SIG-M5 (cell line): ENCODE measurements at places on chromosomes 5 and 9.

- DNase-seq, result no peak
These were observed 60.9 kb upstream of the GDNF start for GRCh38 chr5:37900692-37901091.

GRCh38 chr9:108410161-108410560 is 445.6 kb downstream of the ACTL7B start:
- DNase-seq, result no peak

GRCh38 chr9:96242811-96243210 is 59.2 kb downstream of the HSD17B3 start:
- no peak for DNase-seq

- no peak for DNase-seq
These were observed 369.7 kb downstream of the CDK5RAP2 start for GRCh38 chr9:120210274-120210673.

- no peak for DNase-seq
These were observed 84.3 kb downstream of the GALNT10 start for GRCh38 chr5:154274828-154275185.

DNA sequence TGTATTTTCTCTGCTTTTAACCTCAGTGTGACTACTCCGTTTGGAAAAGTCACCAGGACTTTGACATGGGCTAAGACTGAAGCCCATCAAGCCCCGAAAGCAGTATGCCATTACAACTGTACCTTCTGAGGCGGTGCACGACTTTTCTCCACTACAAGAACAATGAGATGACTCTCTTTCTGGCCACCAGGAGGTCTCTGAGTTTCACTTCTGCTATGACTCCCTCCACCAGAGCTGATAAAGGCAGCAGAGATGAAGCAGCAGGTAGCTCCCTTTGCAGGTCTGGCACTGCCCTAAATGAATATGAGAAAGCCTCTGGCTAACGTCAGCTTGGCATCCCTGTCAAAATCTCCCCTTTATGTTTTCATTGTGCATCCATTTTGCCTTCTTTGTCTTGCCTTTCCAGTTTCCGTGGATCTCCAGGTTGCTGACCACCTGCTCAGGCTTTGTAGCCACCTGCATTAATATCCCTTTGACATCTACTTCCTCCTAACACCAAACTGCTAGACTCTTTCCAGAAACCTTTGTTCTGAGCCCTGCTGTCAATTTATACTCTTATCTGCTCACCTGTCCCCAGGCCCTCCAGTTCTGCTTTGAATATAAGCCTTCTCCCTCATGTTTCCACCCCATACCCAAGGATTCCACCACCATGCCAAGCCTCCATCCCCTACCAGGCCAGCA is 221.7 kb downstream of the ZNF608 start:
- no peak for DNase-seq

DNA sequence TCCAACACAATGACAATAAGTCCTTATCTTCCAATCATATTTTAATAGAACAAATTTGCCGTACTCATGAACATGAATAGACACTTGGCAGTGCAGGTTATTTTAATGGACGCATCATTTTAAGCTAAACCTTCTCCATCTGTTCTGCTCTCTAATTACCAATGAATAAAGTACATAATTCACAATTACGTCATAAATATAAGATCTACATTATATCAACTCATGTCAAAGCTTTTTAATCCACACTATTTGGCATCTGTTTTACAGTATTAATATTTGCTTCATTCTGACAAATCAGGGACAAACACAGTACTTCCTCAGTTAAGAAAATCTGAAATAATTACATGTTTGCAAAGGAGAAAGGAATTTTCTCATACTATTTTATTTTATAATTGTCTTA is 344.1 kb upstream of the DMAC1 start:
- DNase-seq, result no peak

- DNase-seq, result no peak
These were observed 41.6 kb upstream of the ALDOB start for GRCh38 chr9:101477214-101477613.

GRCh38 chr5:5523066-5523505 is 100.6 kb downstream of the ICE1 start:
- DNase-seq, result no peak

DNA sequence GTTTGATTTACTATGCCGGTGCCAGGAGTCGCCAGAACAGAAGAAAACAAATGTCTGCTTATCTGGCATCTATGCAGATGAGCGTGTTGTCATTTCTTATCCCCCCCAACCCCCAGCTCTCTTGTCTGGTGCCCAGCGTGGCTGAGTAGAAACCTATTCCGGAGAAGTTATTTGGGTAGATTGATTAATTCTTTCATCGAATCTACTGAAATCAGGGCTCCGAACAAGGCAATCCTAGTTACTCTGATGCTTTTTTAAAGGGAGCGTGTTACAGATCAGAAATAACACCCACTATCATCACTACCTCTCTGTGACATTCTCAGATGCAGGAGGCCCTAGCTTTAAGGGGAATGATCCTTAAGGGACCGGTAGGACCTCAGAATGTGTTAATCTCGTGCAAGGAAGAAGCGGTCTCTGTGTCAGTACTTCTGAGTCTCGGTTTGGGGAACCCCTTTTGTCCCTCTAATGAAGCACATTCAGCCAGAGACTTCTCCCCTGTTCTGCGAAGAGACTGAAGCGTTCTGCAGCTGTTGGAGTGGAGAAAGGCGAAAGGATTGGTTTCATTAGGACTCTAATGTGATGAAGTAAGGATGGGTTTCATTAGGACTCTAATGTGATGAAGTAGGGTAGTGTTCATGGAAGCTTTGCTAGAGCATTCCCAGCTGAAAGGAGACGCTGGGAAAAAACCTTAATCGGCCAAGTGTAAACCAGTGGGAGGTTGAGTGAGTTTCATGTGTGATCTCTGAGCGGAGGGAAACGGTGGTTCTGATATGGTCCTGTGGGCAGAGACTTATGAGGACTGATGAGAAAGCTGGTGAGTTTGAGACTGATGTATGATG is 1.5 kb downstream of the PIP5K1B start:
- DNase-seq, result no peak

DNA sequence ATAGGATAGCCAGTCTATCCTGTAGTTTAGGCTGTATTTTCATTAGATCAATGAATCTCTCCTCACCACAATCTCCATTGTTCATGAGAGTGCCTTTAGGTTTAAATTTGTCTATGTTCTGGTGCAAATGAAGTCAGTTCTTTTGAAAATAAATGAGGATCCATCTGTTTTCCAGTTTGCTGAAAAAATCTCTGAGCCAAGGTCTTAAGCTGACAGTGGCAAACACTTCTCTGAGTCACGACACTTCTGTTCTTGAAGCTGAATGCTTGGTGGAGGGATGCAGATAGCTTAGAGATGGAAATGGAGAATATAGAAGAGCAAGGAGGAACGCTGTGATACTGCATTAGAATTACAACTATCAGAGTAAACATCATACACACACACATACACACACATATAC is 34.9 kb downstream of the DMRTA1 start:
- DNase-seq, result no peak

- no peak for DNase-seq
These were observed at the start of gene PRDM9 for GRCh38 chr5:23507278-23507685. Gene PRDM9 (plus strand): TSS chr5:23507609. CDS start chr5:23509034, 1,425 bp downstream.

DNA sequence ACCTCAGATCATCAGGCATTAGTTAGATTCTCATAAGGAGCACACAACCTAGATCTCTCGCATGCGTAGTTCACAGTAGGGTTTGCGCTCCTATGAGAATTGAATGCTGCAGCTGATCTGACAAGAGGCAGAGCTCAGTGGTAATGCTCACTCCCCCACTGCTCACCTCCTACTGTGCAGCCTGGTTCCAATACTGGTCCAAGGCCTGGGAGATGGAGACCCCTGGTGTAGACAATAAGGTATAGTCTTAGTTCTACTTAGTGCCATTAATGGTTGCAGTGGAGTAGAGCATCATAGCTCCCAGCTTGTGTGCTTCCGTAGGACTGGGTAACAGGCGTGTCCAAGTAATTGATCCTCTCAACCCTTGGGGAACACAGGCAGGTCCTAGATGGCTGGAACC is 70.4 kb upstream of the ANKRD55 start:
- no peak for DNase-seq

- DNase-seq, result no peak
These were observed 13.8 kb downstream of the BARHL1 start for GRCh38 chr9:132596200-132596599.

- no peak for DNase-seq
These were observed 20.3 kb downstream of the FEM1C start for GRCh38 chr5:115524199-115524847.

GRCh38 chr5:89435347-89435746 is 552.4 kb upstream of the MEF2C start:
- DNase-seq, result no peak

DNA sequence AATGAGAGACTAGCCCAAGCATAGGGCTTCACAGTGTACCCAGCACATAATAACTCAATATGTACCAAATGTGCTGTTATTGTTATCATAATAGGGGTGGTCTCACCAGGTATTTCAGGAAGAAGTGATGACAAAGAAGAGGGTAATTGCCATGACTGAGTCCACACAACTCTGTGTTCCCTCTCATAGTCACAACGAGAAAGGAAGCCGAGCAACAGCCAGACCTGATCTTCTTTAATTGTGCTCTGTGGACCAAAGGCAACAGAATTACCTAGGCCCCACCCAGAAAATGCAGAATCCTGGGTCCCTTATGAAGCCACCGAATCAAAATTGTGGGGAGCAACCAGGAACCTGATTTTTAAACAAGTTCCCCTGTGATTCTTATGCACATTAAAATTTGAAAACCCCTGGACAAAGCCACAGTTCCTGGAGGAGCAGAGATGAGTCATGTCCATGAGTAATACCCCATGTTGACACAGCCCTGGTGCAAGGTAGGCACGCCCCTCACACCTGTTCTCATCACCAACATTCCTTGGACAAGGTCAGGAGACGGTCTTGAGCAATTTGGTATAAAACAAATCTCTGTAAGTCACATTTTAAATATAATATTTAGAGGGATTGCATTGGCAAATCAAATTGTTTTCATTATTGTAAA is 5.2 kb downstream of the FGF1 start:
- no peak for DNase-seq

GRCh38 chr9:16743375-16743774 is 127.1 kb downstream of the BNC2 start:
- DNase-seq, result no peak

DNA sequence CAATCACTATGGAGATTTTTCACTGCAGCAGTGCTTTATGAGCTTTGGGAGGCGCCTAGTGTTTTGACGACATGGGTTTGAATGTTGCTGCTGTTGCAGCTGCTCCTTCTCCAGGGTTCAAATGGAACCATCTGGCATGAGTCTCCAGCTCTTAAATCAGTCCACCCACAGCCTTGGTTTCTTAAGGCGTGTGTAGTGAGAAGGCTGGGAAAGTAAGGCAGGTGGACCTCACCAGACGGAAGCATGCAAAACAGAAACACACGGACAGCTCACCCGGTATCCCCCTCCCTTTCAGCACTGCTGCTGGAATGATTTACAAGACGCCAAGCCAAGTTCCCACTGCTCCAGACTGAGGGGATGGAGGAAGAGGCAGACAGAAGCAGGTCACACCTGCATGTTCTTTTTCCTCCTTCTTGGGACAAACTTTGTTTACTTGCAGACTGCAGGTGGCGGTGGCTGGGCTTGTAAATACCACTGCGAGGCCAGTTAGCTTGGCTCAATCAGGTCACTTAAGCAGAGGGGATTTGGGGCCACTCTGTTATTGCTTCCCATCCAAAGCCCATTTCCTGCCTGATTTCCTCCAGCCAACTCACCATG is 47.4 kb downstream of the ADAM19 start:
- DNase-seq, result no peak

- no peak for DNase-seq
These were observed 34.5 kb upstream of the TCF7 start for GRCh38 chr5:134079748-134080581.

GRCh38 chr5:132067451-132067850 is 6.1 kb upstream of the CSF2 start:
- no peak for DNase-seq

- no peak for DNase-seq
These were observed 805.0 kb upstream of the C9orf72 start for GRCh38 chr9:28378231-28378630.

- no peak for DNase-seq
These were observed 1.0 kb upstream of the RXRA start for GRCh38 chr9:134325096-134325812.

- no peak for DNase-seq
These were observed 6.8 kb downstream of the RALGDS start for GRCh38 chr9:133113949-133114885.

- no peak for DNase-seq
These were observed 27.1 kb downstream of the TRMO start for GRCh38 chr9:97895211-97895610.

DNA sequence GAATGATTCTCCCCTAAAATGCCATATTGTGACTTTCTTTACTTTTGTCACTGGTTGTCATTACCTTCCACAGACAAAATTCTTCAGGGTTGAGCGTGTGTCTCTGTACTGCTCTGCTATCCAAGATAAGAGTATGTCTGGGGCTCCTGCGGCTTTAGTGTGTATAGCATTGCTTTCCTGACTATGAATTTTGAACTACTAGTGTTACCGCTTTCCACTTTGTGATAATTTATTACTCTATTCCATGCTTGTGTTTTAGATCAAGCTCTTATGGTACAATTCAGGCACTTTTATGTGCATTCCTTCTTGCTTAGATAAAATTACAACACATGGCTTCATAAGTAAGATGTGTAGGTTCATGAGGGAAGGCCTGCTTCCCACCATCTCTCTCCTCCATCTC is 51.5 kb upstream of the MEF2C start:
- no peak for DNase-seq

DNA sequence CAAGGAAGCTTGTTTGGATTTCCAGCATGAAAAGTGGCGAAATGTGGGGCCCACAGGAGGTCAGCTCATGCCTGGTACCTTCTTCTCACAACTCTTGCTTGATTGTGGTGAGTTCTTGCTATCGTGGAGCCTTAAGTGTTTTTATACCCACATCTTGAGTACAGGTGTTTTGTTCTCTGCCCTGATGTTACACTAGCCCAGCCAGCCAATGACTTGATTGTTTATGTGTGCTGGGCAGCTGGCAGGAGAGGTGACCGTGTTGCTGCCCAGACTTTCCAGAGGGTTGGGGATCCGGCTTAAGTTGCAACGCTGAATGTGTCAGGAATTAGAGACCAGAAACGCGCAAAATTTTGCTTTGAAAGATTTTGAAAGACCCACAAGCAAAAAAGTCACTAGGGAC is 24.0 kb upstream of the TPPP start:
- no peak for DNase-seq

DNA sequence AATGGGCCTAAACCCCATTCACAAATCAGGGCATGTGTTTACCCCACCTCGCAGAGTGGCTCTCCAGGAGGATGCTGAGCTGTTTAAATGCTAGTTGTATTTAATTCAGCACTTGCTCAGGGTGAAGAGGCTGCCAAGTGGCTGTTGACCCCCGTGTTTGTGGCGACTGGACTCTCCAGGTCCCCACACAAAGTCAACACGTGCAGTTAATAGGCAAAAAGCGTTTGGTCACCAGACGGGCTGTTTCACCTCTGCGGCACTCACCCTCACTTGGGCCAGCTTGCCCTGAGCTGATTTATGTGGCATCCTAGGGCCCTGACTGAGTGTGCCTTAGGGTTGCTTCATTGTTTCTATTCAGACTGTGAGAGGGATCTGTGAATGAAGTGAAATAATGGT is 152.3 kb downstream of the GAS1 start:
- no peak for DNase-seq
